ENCODE measurements at places on chromosomes 2 and 18.

DNA sequence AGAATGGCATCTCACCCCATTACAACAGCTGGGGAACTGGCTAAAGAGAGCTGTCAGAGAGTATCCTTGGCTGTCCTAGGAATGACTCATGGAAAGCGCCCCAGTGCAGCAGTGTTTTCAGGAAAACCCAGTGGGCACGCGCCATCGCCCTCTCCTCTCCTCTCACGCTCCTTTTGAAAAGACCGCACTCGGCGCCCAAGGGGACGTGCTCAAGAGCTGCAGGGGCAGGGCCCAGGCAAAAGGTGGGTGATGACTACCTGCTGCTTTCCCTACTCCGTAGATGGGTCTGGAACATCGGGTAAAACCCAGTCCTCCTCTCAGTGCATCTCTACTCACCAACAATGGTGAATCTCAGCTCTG, 68.1 kb downstream of the EMILIN2 start:
- no peak for DNase-seq

DNA sequence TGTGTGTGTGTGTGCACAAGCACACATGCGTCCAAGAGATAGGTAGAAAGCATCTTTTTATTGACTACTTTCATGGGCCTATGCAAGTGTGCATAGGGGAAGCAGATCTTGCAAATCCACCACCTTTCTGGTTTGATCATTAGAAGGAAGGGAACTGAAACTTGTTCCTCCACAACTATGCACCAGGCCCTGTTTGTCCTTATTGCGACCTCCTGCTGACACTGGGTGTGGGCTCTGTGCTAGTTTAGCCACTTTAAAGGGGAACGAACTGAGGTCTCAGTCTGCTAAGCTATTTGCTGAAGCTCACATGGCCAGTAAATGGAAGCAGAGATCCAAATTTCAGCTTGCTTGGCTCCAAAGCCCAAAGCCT, 32.1 kb upstream of the INSIG2 start:
- peak; percentile 5 for DNase-seq

DNA sequence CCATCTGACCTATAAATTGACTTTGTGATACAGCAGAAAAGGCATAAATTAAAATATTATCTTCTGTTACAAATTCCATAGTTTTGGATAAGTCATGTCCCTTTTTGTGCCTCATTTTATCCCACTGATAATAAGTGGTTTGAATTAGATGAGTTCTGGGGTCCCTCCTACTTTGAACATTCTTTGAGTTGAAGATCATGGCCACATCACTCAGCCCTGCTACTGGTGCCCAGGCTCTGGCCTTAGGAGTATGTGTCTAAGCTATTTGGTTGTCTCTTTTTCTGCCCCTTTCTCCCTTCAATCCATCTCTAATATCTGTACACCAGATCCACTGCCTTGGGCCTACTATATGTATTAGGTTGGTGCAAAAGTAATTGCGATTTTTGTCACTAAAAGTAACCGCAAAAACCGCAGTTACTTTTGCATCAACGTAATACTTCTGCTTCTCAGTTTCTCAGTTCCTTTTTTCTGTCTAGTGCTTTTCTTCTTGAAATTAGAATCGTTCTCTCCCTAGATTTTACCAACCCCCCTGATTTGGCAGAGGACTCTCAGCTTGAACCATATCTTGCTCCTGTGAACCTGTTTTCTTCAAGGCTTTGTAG, 362.5 kb upstream of the TNP1 start:
- no peak for DNase-seq

DNA sequence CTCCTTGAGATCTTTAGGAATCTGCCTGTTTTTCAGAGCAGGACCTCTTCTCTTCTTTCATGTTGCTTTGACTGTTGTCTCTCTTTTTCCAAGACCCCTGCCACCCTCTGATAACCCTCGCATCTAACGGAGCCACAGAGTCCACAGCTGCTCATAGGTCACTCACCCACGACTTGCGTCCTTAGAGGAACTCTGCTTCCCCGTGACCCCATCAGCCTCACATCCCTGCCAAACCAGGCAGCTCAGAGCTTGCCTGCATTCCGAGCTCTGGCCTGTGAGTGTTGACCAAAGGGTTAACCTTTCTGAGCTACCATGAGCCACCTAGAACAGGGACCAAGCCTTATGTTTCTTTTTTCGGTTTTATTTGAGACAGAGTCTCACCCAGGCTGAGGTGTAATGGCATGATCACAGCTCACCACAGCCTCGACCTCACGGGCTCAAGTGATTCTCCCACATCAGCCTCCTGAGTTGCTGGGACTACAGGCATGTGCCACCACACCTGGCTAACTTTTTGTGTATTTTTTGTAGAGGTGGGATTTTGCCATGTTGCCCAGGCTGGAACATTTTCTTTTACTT, 36.4 kb downstream of the CABLES1 start:
- DNase-seq = no peak

GRCh38 chr2:168500516-168500915, 44.4 kb downstream of the CERS6 start:
- no peak for DNase-seq

DNA sequence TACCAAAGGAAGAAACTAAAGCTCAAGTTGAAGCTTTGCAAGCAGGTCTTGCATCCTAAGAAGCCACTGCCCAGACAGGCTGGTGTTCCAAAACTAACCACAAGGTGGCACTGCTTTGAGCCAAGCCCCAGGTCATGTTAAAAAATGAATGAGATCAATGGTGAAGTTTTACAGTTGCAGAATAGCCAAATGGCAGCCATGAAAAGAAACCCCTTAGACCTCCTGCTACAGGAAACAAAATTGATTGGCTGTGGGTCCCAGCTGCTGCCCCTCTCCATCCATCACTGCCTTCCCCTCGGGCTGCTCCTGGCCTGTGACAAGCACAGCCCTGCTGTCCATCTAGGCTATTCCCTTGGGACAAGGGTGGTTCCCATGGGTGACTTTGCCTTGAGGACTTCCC, 20.7 kb upstream of the MREG start:
- DNase-seq = no peak

DNA sequence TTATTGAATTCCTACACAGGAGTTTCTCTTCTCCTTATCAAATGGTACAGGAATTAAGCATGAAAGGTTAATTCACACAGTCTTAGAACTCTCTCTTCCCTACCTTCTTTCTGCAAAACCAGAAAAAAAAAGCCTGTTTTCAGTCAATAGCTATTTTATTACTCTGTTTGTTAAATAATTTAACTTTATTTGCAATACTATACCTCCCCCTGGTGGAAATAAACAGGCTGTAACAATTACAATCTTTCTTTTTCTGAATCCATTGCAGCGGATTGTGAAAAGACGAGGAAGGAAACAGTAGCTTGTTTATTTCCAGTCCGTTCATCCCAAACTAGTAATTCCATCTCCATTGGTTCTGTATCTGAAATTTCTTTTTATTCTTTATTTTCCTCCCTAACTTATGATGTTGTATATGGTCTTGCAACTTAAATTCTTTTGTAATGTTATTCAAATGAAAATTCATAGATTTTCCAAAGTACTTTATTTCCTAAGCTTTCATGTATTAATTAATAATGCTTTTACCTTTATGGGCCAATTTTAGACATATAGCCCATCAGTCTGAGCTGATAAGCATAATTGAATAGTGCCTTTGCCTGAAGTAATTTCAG, 165.2 kb downstream of the SH3BP4 start:
- no peak for DNase-seq

- no peak for DNase-seq
These were observed 124.2 kb upstream of the ZNF516 start for GRCh38 chr18:76619261-76619620.

DNA sequence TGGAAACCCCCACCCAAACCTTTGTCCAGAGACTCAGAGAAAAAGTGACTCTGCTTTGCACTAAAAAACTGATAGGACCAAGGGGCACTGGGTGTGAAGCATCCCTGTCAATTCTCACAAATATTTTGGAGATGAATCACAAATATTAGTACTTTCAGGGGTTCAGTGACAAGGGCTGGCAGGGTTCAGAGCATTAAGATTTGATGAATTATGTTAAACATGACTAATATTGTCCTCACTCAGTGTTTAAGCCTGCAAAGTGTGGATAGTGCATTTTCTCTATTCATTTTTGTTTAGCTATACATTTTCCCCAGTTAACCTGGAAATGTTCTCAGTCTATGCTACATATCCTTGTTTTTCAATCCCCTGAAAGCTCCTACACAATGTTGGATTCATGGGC, 65.3 kb upstream of the CCDC68 start:
- no peak for DNase-seq

DNA sequence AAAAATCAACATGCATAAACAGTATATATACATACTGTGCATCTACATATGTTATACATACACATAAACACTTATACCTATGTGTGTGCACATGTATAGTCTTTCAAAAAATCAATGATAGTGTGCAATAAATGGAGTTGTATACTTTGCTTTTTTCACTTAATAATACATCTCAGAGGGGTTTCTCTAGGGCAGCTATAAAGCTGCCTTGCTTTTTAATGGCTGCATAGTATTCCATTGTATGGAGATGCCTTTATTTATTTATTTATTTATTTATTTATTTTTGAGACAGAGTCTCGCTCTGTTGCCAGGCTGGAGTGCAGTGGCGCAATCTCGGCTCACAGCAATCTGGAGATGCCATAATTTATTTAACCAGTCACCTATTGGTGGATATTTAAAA, 7.4 kb upstream of the RNF125 start:
- DNase-seq = no peak

DNA sequence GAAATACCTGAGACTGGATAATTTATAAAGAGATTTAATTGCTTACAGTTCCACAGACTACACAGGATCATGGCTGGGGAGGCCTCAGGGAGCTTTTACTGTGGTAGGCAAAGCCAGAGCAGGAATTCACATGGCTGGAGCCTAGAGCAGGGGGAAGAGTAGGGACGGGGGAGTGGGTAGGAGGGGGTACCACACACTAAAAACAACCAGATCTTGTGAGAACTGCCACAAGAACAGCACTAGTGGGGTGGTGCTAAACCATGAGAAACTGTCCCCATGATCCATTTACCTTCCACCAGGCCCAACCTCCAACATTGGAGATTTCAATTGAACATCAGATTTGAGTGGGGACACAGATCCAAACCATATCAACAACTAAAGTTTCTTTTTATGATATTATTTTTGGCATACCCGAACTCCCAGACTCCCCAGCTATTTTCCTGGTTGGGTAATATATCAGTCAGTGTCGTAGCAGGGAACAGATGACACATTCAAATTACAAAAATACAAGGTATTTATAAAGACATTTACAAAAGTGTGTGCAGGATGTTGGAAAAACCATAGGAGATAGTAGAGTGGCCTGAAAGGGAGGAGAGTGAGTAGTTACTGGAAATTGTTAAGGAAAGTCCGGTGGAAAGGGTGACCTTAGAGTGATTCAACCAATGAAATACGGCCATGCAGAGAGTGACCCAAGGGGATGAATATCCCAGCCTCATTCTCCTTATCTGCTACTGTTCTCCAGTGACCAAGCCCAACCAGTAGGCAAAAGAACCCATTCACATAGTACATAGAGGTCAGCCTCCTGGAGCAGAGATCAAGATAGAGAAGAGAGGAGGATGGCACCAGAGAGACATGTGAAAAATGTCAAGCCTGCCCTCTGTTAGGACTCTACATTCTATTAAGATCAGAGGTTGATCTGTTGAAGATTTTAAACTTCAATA, 8.8 kb downstream of the RPL37A start:
- no peak for DNase-seq

DNA sequence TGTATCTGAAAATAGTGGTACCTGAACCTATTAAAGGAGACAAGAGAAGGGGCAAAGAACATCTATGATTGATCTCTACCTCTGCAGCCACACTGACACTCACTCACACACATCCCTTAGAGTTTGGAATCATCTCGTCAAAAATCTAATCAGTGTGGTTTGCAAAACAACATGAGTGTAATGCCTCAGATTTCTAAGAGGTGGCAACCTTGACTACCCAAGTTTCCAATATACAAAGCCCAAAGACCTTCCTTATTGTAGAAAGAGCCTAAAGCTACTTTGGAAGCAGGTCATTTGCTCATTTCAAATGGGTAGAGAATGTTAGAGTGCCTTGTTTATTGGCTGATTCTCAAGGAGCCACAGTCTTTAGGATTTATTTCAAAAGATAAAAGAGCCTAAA, 444.9 kb downstream of the ARHGAP15 start:
- no peak for DNase-seq

DNA sequence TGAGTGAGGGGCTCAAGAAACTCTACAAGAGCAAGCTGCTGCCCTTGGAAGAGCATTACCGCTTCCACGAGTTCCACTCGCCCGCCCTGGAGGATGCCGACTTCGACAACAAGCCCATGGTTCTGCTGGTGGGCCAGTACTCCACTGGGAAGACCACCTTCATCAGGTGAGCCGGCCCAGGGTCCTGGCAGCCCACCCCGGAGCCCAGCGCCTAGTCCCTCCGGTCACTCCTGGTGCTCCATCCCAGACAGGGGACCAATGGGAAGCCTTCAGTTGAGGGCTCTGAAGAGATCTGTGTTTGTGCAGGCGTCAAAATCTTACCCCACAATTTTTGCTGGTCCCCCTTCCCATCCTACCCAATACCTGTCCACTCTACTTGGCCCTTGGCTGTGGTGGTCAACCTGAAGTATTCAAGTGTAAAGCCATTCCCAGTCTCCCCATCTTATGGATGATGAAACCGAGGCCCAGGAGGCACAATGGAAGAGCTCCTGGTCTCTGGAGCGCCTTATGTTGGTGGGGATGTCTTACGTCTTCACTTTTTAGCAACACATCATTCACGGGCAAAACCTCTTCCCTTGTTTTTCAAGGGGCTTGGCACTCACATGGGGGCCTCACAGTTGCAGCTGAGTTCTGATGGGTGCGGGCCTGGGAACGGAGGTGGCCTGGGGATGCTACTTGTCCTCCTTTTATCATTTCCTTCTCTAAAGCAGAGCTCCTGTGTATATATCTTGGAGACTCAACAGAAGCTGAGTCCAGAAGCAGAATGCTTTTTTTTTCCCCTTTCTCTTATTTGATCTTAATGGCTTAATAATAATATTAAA, 941 bp downstream of the EHD3 start:
- no peak for DNase-seq

- no peak for DNase-seq
These were observed 1328.9 kb upstream of the TMEFF2 start for GRCh38 chr2:193523662-193524061.

DNA sequence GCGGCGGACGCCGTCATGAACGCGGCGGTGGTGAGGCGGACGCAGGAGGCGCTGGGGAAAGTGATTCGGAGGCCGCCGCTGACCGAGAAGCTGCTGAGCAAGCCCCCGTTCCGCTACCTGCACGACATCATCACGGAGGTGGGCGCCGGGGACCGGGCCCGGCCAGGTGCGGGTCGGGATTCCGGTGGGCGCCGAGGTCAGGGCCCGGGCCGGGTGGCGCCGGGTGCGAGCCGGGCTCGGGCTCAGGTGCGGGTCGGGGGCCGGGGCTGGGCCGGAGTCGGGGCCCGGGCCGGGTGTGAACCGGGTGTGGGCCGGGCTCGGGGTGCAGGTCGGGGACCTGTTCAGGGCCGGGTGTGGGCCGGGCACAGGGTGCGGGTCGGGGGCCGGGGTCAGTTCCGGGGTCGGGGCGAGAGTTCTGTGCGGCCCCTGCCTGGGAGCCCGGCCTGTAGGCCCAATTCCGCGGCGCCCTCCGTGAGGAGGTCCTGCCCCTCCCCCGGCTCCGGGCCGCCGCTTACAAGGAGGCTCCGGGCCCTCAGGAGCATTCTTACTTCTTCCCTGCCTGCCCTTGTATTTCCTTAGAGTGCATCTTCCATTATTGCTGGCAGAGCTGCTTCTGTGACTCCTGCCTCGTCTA, 447 bp downstream of the TRAF3IP1 start:
- DNase-seq = no peak

GRCh38 chr18:34947711-34948125, 93.5 kb upstream of the MAPRE2 start:
- DNase-seq = no peak

Data from esophagus squamous epithelium (tissue), 5 donors.